HuH-7 (cell line): ENCODE measurements at places on chromosomes 6 and 20.
A peak's percentile ranks its signal among the peaks of the same experiment; 100 is the strongest.

DNA sequence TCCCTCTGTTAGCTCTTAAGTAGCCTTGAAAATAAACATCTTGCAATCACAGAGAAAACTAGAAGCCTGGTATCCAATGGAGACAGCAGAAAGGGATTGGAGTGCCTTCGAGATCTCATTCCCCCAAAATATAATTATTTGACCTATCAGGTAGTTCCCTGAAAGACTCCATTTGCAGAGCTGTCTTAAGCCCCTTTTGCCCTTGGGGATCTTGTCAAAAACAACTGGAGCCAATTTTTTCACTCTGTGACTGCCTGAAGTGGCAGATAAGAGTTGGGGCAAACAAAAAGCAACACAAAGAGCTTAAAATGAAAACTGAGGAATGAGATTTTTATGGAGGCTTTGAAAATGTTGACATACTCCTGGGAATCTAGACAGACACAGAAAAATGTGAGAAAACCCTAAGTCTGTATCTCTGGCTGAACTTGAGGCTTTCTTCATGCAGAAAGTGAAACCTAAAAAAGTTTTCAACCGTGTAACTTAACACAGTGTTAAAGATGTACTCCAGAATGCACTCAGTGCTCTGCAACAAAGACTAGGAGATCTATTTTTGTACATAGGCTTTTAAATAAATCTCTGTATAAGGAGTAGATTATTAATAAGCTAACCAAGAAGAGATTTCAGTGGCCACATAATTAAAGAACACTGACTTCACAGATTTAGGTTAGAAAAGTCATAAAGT, 971.1 kb upstream of the MAN1A1 start:
- no peak for DNase-seq

- DNase-seq = no peak
Observed at GRCh38 chr20:62362590-62362940, 4.5 kb downstream of the LAMA5 start.

GRCh38 chr6:27593861-27594260, 121.0 kb upstream of the ZNF184 start:
- no peak for DNase-seq

DNA sequence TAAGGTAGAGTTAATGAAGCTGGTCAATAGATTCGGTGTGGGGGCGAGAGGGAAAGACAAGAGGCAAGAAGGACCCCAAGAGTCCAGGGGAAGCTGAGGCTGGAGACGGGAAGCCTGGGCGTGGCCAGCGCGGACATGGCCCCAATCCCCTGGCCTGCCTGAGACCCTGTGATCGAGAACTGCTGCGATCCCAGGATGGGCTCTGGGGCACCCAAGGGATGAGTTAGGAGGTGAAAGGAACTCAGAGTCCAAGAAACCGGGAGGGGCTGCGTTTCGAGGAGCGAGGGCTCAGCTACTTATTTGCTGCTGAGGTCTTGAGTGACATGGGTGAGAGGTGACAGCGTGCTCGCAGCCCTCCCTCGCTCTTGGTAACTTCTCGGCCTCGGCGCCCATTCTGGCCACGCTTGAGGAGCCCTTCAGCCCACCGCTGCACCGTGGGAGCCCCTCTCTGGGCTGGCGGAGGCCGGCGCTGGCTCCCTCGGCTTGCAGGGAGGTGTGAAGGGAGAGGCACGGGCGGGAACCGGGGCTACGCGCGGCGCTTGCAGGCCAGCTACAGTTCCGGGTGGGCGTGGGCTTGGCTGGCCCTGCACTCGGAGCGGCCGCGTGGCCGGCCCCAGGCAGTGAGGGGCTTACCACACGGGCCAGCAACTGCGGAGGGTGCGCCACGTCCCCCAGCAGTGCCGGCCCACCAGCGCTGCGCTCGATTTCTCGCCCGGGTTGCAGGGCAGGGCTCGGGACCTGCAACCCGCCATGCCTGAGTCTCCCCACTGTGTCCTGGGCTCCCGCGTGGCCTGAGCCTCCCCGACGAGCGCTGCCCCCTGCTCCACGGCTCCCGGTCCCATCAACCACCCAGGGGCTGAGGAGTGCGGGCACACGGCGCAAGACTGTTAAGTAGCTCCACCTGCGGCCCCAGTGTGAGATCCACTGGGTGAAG, 58.2 kb downstream of the IRF4 start:
- DNase-seq = no peak

GRCh38 chr20:20334489-20334888, 33.4 kb upstream of the INSM1 start:
- no peak for DNase-seq

DNA sequence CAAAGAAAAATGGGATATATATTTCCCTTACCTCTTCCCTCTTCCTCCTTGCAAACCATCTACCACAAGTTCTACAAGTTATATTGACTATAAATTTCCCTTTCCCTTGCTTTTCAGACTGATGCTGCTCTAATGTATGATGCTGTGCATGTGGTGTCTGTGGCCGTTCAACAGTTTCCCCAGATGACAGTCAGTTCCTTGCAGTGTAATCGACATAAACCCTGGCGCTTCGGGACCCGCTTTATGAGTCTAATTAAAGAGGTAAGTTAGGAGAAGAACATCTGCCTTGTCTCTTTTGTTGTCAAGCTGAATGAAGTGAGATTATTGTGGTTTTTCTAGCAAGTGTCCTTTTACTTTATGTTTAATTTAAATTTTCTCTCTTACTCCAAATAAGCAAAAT, 406.0 kb downstream of the GRIK2 start:
- DNase-seq = no peak

DNA sequence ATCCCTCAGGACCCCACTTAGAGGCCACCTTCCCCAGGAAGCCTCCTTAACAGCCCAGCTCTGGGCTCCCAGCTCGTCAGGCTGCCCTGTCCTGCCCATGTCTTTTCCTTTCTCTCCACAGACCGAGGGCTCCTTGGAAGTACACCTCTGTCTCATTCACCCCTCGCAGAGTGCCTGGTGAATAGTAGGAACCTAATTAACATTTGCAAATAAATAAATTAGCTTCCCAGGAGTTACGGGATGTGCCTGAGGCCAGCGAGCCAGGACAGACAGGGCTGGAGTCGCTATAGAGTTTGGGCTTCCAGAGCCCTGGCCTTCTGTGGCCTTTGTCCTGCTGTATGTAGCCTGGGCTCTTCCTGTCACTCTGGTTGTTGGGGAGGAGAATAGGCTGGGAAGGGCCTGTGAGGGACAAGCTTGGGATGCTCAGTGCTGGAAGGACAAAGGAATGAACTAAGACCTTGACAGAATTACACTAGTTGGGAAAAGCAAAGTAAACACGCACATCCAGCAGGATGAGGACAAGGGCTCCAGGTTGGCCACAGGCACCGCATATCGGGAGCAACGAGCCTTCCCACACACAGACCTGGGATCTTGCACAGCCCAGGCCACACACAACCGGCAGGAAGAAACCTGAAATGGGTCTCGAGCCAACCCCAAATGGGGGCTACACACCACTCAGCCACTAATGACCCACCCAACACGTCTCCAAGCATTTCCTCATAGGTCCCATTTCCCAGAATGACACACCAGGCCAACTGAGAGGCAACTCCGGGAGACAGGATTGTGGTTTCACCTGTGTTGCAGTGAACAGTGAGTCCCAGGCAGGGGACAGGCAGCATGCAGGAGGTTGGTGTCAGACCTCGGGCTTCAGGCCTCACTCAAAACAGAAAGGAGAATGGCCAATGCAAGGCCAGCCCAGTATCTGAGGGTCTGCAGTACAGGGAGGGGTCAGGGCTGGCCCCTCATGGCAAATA, 9.7 kb downstream of the MAP1LC3A start:
- no peak for DNase-seq

DNA sequence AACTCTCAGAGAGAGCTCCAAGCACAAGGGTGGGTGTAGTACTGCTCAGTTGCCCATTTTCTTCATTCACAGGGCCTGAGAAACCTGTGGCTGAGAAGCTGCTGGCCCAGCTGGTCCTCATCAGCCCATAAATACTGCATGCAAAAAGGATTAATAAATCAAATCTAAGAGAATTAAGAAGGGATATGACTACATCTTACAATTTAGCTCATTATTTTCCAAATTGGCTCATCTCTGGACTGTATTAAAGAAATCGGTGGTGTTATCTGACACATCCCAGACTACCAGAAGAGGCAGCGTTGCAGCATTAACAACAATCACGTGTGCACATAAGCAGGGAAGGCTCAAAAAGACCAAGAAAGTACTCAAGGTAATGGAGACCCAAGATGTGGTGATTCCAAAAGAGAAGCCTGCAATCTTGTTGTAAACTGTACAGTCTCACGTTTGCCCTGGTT, 90.7 kb downstream of the CD24 start:
- DNase-seq = peak; percentile 23

DNA sequence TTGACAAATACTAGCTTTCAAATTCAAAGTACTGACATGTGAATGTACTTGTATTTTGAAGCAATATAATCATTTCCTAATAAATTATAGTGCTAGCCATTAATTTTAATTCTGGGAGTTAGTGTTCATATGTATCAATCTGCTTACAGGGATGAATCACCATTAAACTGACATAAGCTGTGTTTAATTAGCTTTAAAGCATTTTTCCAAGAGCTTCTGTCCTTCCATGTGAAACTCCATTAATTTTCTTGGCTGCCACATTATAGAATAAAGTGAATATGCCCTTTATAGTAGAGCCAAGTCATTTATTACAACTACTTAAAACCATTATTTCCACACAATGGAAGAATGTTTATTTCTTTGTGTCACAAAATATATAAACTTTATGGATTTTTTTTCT, 150.8 kb downstream of the COL21A1 start:
- DNase-seq = no peak

DNA sequence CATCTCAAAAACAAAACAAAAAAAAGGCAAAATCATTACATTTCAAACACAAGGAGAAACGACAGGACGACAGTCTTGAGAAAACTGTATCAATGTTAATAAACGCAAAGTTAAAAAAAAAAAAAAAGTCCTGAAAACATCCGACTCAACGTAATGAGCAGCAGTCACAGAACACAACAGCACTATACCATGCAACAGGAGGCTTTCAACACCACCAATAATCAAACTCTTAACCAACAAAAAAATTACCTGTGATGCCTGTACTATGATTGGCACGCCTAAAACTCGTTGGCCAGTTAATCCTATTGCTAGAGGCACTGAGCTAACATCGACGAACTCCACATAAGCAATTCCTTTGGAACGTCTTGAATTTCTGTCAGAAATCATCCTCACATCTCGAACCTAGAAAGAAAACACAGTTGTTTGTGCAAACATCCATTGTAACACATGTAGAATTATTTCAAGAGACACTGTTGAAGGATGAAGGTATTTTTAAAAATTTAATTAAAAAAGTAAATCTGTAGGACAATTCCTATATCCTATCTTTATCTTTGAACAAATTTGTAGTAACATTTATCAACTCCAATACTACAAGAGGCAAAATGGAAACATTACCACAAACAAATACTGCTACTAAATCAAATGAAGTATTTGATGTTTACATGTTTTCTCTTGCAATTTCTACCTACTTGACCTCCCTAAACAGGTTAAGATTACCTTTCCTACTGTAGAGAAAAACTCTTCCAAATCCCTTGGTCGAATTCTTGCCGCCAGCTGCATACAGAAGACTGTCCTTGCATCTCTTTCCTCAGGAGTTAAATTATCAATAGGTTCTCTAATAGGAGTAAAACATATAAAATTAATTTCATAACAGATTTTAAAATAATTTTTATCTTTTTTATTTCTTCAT, 17.5 kb downstream of the RBM39 start:
- DNase-seq = no peak

DNA sequence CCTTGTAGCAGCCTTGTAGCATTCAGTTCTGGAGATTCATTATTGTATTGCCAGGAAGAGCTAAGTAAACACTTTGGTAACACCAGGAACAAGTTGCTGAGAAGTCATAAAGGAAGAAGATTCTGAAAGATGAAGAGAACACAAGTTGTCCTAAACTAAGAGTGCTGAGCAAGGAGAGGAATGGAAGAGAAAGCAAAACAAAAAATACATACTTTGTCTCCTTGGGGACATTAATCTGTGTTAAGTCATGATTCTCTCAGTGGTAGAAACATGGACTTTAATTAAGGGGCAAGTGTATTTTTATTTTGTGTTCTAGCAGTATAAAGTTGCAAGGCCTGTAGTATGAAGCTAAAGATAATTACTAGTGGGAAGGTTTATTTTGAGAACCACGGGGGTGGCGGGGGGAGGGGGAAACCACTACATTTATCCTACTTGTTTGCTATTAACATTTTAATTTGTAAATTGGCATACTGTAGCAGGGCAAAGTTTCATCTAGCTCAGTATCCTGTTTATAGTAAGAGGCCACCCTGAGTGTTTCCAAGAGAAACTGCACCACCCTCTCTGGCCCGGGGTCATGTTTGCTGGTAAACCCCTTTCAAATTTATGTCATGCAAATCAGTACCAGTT, 463.0 kb downstream of the CDKAL1 start:
- no peak for DNase-seq

DNA sequence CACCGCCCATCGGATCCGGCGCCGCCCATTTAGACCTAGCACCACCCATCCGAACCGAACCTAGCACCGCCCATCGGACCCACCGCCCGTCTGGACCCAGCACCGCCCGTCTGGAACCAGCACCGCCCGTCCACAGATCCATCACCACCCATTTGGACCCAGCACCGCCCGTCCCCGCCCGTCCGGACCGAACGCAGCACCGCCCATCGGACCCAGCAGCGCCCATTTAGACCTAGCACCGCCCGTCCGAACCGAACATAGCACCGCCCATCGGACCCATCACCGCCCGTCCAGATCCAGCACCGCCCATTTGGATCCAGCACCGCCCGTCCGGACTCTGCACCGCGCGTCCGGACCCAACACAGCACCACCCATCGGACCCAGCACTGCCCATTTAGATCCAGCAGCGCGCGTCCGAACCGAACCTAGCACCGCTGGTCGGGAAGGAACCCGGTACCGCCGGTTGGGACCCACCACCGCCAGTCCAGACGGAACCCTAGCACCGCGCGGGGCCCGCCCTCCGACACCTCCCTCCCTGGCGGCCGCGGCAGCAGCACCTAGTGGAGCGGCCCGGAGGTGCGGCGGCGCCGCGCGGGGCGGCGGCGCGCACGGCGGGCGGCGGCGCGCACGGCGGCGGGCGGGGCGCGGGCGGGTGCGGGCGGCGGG, 348 bp upstream of the AFDN start:
- peak; percentile 85 for DNase-seq

GRCh38 chr20:42313704-42314103, 695.5 kb upstream of the CHD6 start:
- no peak for DNase-seq

- no peak for DNase-seq
Observed at GRCh38 chr6:111579816-111580215, 25.9 kb downstream of the TRAF3IP2 start.

DNA sequence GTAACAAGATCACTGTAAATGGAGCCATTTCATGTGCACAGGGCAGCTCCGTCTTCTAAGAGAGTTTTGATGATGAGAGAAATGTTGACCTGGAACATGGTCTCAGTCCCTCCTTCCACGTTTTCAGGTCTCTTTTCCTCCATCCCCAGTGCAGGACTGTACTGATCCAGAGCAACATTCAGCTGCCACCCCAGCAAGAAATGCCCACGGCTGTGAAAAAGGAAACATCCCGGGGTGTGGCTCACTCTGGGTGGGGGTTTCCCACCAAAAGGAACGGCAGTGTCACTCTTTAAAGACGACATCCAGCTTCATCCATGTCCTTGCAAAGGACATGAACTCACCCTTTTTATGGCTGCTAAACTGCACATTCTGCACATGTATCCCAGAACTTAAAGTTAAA, 92.6 kb downstream of the ERMARD start:
- DNase-seq = no peak

- no peak for DNase-seq
Observed at GRCh38 chr20:34350095-34350494, 13.0 kb upstream of the ITCH start.

- DNase-seq = no peak
Observed at GRCh38 chr6:116963972-116964371, 86.9 kb downstream of the RFX6 start.
